CD8-positive, alpha-beta T cell (primary cell): ENCODE measurements at places on chromosomes 7 and 10. TPM values are rescaled to one million over a fixed set of nuclear protein-coding genes. Genes with fewer than 3 reads are reported as not detected.

DNA sequence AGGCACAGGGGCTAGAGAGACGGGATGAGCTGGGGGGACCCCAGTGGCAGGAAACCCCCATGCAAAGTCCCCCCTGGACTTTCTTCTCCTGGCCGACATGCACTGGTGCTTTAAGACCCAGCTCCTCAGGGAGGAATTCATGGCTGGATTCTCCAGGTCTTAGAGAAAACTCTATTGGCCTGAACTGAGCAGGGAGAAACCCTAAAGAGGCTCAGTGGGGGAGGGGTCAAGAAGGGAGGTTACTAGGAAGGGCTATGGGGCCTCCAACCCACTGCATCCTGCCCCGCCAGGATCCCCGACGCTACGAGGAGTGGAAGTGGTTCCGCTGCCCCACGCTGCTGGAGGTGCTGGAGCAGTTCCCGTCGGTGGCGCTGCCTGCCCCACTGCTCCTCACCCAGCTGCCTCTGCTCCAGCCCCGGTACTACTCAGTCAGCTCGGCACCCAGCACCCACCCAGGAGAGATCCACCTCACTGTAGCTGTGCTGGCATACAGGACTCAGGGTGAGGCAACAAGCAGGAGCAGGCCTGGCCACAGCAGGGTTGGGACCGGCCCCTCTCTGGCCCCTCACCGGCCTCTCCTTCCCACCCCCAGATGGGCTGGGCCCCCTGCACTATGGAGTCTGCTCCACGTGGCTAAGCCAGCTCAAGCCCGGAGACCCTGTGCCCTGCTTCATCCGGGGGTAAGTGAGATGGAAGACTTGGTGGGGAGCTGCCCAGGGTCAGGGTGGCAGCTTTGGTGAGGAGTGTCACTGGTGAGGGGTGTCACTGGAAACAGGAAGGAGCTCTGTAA, 13.8 kb downstream of the ATG9B start:
- DNase-seq, result no peak

GRCh38 chr7:2202901-2203765, 29.6 kb downstream of the MAD1L1 start:
- DNase-seq, result no peak

GRCh38 chr7:130385600-130386066, 5.3 kb downstream of the CPA1 start:
- no peak for DNase-seq

DNA sequence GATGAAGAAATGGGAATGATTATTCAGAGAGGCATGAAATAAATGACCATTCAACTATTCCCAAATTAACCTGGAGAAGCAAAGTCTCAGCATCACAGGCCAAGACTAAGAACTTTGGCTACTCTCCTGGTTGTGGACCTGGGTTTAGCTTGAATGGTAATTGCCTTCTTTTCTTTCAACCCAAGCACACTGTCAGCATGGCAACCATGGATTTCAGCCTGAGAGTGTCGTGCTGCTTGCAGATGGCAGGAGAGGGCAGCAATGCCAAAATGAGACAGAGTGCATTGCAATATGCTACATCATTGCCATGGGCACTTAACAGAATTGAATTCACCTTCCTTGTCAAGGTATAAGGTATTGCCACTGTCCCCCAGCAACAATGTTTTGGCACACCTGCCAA, 767.2 kb downstream of the REEP3 start:
- no peak for DNase-seq

DNA sequence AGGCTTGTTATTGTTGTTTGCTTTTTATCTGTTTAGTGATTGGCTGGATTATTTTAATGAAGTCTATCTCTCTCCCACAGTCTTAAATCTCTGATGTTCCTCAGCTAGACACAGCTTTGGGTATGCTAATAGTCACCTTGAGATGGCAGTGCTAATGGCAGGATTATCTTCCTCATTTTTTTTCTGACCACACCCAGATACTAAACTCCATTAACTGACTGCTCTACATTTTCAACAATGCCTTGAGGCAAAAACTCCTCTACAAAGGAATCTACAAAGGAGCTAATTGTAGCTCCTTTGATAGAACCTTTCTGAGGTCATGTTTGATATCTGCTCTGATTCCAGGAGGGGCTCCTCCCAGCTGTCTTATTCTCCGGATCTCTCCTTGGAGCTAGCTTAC, 122.6 kb downstream of the HBP1 start:
- no peak for DNase-seq

DNA sequence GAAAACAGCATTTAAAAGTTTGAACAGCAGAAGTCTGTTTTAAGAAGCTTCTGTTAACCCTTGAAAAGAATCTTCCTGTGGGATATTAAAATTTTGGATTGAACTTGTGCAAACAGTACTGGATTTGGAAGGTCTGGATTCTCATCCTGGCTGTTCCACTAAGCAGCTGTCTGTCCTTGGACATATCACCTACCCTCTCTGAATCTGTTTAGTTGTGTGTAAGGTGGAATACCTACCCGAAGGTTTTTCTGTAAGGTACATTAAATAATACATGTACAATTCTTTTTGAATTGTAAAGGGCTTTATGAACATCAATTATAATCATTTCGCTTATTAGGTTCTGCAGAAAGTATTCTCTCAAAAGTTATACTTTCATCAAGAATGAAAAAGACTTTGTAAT, 2.2 kb downstream of the PDCD4 start:
- DNase-seq, result no peak

GRCh38 chr7:8387551-8388256, 45.7 kb upstream of the NXPH1 start:
- DNase-seq, result no peak

- no peak for DNase-seq
Observed at GRCh38 chr7:6090738-6091505, 59.7 kb downstream of the ANKRD61 start.

DNA sequence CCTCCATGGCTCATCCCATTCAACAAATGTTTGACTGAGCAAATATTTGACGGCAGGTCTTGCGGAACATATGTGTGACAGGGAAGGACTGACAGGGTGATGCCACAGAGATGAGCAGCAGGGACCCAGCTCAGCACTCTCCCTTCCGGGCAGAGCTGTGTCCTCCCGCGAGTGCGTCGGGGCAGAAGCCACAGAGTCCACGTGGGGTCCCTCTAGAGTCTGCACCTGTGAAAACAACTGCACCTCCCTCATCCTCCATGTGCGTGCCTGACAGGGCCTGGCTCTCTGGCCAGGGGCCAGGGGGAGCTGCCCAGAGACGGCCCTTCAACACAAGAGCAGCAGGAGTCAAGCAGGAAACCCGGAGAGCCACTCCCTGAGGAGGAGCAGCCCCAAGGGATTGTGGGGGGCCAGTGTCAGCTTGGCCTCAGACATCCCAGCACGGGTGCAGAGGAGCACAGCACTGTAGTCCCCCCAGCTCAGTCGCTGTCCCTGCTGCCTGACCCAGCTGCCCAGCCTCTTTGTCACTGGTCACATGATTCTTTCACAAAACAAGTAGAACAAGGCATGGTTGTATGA, 83.6 kb upstream of the TMEM72 start:
- DNase-seq, result no peak

DNA sequence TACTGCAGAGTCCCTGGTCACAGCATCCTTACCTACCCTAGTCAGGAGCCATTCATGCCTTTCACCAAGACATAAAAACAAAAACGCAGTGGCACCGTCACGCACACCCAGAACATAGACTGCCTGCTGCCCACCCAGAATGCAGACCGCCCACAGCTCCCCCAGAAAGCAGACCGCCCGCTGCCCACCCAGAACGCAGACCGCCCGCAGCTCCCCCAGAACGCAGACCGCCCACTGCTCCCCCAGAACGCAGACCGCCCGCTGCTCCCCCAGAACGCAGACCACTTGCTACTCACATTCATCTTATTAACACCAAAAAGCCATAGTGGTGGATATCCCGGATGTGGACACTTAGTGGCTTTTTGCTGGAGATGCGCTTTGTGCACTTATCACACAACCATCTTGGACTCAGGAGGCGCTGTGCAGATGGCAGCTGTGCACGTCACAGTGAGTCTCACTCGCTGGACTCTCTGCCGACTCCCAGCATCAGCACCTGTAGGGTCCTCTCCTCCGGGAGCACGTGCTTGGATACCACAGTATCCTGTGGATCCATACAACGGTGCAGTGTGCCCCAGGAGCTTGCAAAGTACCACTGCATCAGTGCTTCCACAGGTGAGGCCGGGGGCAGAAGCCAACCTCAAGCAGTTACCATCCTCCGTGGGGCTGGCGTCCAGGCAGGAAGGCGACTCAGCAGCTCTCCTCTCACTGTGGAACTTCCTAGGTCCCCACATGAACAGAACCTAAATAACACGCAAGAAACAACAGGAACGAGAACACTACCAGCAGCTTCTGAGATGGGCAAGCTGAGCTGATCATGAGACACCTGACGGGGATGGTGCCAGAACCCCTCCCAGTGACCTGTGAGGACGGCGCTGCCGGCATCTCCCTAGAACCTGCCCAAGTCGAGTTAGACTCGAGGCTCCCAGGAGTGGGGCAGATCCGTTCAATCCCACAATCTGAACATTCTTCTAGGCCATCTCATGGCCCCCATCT, 161.0 kb downstream of the DIP2C start:
- DNase-seq, result no peak

GRCh38 chr10:75616076-75616475, 184.7 kb downstream of the LRMDA start:
- no peak for DNase-seq

- DNase-seq, result no peak
Observed at GRCh38 chr7:87202705-87203104, 16.8 kb downstream of the TMEM243 start.

- DNase-seq, result no peak
Observed at GRCh38 chr10:54496852-54497251, 304.2 kb downstream of the PCDH15 start.

GRCh38 chr7:131530137-131530536, 26.3 kb downstream of the PODXL start:
- DNase-seq, result no peak

- DNase-seq, result no peak
Observed at GRCh38 chr7:4216016-4216415, 466.1 kb upstream of the FOXK1 start.

- no peak for DNase-seq
Observed at GRCh38 chr10:48720611-48721010, 35.9 kb downstream of the WDFY4 start.

GRCh38 chr7:148799893-148800555, 84.1 kb downstream of the EZH2 start:
- DNase-seq, result no peak

DNA sequence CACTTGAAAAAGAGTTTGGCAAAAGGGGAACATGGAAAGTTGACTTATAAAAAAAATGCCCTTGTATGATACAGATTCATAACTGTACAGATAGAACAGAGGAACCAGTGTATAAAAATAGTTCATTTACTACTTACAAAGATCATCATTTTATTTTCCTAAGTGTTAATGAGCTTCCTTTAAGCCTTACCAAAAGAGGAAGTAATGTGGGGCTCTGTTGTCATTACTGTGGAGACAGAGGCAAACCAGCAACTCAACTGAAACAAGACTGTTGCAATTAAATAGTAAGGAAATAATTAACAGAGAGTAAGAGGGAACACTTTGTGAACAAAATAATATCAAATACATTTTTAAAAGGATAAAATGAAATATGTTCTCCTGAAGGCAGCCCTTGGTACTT, 526.2 kb upstream of the ADARB2 start:
- DNase-seq, result no peak

DNA sequence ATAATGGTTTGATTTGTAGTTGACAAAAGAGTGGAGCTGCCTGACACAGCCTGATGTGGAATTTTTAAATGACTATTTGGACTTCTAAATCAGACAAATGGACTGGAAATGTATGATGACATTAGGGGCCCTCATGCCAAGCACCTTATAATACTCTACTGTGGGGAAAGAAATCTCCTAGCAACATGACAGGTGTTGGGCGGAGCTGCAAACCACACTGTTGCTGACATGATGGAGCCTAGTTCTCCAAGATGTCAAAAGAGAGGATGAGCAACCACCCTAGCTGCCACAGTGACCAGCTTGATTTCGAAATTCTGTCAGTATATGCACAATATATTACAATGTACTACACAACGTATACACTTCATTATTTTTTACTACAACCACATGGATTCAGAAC, 65.8 kb downstream of the RHOBTB1 start:
- no peak for DNase-seq

DNA sequence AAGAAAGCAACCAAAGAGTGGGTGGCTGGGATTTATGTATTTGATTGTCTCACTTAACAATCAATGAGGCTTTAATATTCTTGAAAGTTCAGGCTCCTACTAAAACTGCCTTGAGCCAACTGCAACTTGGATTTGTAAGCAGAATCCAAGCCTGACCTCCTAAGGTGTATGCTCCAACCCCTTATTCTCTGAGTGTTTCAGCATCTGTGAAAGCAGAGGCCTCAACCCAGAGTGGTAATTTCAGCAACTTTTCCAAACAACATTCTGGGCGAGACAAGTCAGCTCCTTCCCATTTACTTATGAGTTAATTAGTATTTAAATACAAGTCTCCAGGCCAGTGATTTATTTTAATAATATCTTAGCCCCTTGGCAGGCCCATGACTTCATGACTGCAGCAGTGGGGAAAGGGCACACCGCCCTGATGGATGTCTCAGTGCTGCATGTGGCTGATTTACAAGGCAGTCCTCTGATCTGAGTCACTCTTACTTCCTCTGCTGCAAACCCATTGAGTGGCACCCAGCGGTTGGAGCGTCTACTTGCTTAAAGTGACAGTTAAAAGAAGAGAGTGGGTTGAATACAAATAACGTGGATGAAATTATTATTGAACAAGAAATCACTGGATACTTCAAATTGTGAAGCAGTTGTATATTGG, 209.1 kb downstream of the TRIL start:
- DNase-seq, result peak; percentile 20

MNX1 gene
- not detected for total RNA-seq

JCAD gene
- not detected for total RNA-seq

CALHM1 gene
- not detected for total RNA-seq

GNAT3 gene
- not detected for total RNA-seq

BMPR1A gene
- total RNA-seq, result 2.0 TPM

UCN3 gene
- not detected for total RNA-seq

TMEM213 gene
- total RNA-seq, result not detected
